H1 (cell line): ENCODE measurements at places on chromosomes 7 and 10. TPM values are rescaled to one million over a fixed set of nuclear protein-coding genes. Genes with fewer than 3 reads are reported as not detected.

Gene NACAD
- total RNA-seq, result 6.0 and 6.4 TPM in 2 replicates

Gene FAM180A
- not detected in 2 replicates for total RNA-seq

DNA sequence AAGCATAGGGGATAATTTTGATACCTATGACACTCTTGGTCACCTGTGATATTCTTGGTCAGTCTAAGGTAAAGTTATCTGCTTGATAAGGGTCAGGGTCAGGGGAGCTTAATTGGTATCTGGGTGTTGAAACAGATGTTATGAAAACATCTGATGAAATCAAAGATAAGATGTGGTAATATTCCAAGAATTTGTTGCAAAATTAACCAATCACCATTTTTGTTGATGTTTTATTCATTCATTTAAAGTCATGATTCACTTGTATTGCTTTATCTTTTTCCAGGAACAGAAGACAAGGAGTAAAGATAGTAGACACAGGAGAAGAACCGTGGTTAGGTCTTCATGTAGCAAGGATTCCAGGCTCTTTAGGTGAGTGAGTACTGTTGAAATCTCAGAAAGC is 103.1 kb downstream of the SEMA3C start:
- DNase-seq, result no peak

DNA sequence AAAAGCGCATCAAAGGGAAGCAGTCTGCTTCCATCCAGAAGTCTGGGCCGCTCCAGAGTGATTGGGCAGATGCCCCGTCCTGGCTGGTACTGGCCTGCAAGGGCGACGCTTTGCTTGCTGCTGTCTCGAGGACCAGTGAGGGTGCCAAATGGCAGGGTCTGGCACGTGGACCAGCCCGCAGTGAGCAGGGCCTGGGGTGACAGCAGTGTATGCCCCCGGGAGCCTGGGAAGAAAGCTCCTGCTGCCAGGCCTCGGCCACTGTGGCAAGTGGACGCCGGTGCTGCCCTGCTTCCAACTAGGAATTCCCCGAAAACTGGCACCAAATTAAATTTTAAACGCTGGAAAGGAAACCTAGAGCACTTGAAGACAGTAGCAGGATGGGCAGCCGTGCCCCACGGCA is 357.0 kb upstream of the MKI67 start:
- DNase-seq, result no peak

DNA sequence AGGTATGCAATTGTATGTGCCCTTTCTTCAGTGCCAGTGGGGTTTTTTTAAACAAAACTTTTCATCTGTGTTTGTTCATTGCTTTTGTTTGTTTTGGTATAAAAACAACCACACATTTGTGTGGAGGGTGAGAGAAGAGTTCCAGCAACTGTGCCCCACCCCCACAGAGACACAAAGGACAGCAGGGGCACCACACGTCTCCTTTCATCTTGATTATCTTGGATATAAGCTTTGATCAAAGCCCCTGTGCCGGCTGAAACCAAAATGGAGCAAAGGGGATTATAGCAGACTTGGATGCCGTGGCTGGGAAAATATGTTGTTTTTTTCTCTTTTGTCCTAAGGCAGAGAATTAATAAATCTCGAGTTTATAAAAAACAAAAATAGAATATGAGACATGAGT is 111.8 kb upstream of the RSU1 start:
- no peak for DNase-seq
